ENCODE measurements at places on chromosomes 2 and 18.

- no peak for DNase-seq
Measured at GRCh38 chr2:217106650-217107014, 246.8 kb upstream of the TNP1 start.

GRCh38 chr2:119728421-119728820, 31.3 kb upstream of the PTPN4 start:
- DNase-seq: no peak

DNA sequence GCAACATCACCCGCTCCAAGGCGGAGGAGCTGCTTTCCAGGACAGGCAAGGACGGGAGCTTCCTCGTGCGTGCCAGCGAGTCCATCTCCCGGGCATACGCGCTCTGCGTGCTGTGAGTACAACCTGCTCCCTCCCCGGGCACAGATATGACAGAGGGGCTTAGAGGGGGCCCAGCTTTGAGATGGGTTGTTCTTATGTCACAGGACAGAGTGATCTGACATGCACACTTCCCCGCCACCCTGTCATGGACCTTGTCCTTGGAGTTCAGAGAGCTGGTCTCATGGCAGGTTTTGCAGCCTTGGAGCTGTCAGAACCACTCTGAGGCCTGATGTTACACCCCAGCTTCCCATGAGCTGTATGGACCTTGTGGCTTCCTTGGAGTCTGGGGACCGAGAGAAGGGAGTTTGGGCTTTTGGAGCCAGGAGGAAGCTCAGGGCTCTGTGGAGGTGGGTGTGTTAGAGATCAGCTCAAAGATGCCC, 398 bp downstream of the INPP5D start:
- DNase-seq: no peak

DNA sequence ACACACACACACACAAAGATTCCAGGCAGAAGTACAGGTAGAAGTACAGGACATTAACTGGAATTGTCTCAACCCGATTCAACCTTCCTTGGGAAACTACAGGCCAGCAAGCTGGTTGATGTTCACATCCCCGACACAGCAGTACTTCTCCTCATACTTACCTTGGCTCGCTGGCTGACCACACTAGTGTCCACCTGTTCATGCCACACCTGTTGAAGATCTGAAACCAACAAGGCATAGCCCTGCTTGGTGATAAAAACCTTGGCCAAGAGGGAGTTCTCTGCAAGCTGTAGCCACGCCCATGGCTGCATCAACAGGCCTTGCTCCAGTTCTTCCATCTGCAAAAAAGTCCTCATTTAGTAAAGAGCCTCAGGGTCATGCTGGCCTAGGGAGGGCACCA, 2.6 kb downstream of the NHEJ1 start:
- no peak for DNase-seq

GRCh38 chr2:694906-695510, 17.8 kb upstream of the TMEM18 start:
- DNase-seq: no peak

DNA sequence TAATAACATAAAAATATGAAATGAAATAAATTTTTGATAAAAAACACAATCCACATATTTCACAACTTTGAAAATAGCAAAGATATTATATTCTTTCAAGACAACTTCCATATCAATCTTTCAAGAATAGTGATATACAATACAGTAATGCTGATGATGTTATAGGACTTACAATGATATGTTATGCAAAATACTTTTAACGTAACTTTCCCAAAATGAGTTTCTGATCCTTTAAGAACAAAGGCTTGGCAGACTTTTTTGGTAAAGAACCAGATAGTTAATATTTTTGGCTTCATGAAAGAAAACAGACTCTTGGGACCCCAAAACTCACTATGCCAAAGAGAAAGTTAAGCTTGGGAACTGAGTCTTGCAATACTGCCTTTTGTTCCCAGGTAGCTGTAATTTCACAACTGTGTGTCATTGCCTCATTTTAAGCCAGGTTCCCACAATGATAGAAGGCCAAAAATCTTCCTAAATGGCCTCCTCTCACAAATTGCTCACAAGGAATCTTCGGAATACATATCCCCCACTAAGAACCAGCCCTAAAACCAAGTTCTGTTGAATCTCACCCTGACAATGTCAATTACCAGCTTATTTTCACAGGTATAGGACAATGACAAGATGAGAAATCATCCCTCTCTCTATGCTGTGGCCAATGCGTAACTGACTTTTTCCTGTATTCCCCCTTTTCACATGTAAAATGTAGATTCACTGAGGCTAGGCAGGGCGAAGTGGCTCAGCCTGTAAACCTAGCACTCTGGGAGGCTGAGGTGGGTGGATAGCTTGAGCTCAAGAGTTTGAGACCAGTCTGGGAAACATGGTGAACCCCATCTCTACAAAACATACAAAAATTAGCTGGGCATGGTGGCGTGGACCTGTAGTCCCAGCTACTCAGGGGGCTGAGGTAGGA, 54.8 kb upstream of the STRN start:
- no peak for DNase-seq

DNA sequence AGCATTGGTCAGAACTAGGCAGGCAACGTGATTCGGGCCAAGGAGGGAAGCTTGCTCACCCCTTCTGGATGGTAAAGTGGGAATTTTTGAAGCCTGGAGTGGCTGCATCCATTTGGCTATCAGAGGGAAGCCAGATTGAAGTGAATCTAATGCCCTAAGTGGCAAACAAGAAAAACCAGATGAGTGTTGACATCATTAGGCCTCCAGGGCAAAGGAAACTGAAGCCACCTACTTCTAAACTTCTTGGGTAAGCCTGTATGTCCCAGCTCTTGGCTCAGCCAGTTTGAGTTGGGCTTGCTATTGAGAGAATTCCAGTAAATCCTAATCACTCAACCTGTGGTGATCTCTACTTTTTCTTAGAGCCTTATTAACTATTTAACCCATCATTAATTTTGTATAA, 20.9 kb downstream of the SOX11 start:
- no peak for DNase-seq

DNA sequence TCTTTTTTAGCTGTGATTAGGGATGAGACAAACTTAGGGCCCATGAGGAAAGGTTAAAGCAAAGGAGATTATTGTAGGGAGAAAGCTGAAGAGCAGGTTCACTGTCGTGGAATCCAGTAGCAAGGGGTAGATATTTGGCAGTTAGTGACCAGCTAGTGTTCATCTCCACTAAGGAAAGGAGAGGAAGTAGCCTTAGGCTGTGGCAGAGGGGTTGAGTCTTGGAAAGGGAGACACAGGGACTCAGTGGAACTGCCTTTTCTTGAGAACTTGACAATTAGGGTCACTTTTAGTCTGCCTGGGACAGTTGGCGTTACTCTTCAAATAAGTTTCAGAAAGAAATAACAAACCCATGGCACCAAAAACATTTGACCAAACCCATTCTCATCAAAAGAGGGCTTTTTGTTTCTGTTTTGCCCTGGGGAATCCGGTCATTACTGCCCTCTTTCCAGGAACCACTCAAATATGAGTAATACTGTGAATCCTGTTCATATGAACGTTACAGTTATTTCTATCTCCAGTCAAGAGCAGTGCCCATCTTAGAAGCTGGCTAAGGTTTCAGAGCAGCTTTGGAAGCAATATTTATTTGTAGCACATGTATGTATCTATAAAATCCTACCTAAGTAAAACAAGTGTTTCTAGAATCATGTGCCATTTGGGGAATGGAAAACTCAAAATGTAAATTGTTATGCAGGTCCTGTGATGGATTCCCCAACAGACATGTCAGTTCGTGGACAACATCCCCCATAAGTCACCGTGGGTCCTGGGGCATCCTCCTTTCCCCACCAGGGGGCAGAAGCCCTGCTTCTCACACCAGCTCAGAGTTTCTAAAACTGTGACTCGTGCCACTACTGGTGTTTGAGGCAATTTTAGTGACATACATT, 77.3 kb upstream of the PHLPP1 start:
- no peak for DNase-seq

DNA sequence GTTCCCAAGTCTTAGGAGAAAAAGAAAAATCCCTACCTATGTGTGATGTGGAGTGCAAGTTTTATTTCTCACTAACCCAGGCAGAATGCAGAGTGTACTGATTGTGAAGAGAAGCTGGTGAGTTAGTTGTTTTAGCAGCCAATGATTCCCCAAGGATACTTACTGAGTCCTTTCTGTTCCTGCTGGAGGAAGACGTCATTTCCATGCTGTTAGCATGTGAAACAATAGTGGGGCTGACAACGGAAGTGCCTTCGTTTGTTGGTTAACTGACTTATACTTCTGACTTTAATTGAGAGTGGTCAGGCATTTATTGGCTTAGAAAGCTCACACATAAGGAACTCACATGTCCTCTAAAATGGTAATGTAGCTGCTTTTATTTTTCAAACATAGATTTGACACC, 180.6 kb downstream of the MC4R start:
- DNase-seq: no peak

GRCh38 chr18:75127143-75128021, 81.6 kb downstream of the PTGR3 start:
- DNase-seq: peak; percentile 82

DNA sequence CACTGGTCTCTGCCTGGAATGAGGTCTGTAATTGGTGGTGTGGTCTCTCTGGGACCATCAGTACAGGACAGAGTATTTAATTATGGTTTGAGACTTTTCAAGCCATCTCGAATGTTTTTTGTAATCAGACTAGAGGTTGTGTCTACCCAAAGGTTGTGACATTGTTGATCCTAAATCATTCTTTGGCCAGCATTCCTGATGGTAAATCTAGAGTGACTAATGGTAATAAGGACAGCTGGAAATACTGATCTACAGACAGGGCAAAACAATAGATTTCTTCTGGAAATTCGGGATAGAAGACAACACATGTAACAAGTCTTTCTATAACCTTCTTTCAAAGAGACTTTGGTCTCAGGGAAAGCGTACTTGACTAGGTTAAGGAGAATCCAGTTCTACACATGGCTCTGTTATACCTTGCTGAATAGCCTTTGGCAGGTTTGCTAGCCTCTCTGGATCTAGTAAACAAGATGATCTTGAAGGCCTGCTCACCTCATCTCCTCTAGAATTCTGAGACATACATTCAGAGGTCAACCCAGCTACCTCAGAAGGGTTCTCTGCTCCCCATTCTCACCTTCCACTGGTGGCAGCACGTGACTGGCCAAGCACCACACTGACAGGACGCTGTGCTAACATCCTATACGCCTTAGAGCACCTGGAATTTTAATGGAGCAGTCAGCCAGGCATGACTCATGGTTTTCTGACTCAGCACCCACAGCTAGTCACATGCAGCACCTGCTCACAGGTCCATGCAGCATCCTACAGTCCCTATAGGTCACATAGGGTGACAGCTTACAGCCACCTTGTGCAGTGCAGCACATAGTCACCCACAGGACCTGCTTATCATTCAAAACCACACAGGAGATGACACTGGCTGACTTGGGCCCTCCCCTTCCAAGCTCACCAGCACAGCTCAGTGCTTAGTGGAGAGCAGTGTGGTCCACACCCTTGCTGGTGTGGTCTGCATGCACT, 12.2 kb downstream of the PLB1 start:
- no peak for DNase-seq

GRCh38 chr2:67050622-67051021, 346.5 kb upstream of the ETAA1 start:
- no peak for DNase-seq

DNA sequence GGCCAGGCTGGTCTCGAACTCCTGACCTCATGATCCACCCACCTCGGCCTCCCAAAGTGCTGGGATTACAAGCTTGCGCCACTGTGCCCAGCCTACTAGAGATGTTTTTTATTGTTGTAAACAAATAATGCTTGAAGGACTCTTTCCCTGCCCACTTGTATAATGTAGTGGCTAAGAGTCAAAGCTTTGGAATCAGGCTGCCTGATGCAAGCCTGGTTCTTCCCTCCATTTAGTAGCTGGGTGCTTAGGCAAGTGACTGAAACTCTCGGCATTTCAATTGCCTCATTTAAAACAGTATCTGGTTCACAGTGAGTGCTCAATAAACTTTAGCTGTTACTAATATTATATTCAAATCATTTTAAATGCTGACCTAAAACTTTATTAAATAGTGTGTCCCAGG, 264.0 kb upstream of the FBXO11 start:
- DNase-seq: no peak

DNA sequence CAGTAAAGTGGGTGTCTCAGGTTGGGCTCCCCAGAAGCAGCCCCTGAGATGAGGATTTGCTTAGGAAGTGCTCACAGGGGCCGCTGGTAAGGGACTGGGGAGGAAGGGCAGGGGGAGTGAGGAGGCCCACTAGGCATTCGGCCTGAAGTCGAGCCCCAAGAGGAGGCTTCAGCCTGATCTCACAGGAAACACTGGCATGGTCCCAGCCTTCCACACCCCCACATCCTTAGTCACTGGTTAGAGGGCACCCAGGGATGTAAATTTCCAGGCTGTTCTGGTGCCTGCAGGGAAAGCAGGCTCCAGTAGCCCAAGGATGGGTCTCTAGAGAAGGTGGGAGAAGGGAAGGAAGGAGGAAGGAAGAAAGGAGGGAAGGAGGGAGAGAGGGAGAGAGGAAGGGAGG, 22.4 kb upstream of the KCNK3 start:
- DNase-seq: no peak

GRCh38 chr18:2777241-2777640, 69.6 kb upstream of the EMILIN2 start:
- no peak for DNase-seq
